ENCODE measurements at places on chromosomes 1 and 21.

- peaks cover 28% of the 10 kb centered on the region for H3K27me3 ChIP-seq
- H3K4me1 ChIP-seq = peaks cover 4% of the 10 kb centered on the region
- no peak for DNase-seq
- no peak overlapping the region for H3K27ac ChIP-seq
- H3K36me3 ChIP-seq = no peaks in the 10 kb centered on the region
Observed at GRCh38 chr1:119878171-119878570, 18.1 kb downstream of the ADAM30 start.

DNA sequence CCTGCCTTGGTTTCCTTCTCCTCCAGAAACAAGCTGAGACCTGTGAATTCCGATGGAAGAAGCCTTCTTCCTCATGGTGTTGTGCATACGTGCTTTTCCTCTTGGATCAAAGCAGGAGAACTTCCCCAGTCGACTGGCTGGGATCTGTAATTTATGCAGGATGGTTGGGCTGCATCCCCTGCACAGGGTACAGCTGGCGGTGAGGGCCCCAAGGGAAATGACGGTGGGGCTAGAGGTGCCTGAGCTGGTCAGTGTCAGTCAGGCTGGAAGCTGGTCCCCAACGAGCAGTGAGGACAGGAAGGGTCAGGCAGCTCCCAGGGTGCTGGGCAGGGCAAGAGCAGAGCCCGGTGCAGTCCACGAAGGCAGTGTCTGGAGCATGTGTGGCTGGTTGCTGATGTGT is 106.7 kb downstream of the CNIH3 start:
- peaks cover 7% of the 10 kb centered on the region for H3K27me3 ChIP-seq
- DNase-seq = no peak
- H3K36me3 ChIP-seq = no peaks in the 10 kb centered on the region
- H3K4me3 ChIP-seq = no peak overlapping the region
- H3K4me1 ChIP-seq = peaks cover 17% of the 10 kb centered on the region

DNA sequence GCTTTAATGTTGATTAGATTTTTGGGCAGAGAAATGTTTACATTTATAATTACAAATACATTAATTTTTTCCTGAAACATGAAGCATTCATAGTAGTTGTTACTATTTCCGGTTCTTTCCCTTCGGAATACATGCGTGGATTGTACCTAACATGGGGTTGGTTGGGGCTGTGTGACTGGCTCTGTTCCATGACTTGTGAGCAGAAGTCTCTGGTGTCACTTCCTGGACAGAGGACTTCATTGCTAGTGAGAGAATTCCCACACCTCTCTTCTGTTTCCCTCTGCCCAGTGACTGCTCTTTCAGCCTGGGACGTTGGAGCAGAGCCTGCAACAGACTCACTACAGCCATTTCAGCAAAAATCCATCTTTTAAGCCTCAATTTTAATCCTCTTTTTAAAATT is 231.4 kb downstream of the GRIK1 start:
- H3K36me3 ChIP-seq = no peaks in the 10 kb centered on the region
- H3K4me3 ChIP-seq = no peak overlapping the region
- DNase-seq = no peak
- H3K27ac ChIP-seq = no peak overlapping the region
- H3K27me3 ChIP-seq = peaks cover 4% of the 10 kb centered on the region
- no peaks in the 10 kb centered on the region for H3K4me1 ChIP-seq

DNA sequence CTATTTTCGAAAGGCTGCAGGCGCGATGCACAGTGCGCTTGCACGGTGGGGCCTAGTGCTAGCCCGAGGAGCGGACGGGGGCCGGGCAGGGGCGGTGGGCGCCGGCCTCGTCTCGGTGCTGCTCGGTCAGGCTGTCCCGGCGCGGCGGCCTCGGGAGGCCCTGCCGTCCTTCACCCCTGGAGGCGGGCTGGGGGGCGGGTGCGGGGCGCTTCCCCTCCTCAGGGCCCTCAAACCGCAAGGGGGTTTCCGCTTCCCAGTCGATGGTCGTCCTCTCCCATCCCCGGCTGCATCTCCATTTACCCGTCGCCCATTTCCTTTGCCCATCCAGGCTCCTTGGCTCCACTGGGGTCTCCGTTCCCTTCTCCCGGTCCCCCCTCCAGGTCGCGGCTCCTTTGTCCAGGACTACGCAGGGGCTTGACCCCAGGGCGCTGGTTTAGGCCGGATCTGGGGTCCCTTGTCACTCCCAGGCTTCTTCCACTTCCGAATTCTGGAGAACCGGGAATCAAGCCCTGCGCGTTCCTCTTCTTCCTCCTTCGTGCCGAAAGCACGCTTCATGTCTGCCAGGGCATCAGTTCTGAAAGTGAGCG is 196.3 kb upstream of the LMO4 start:
- no peaks in the 10 kb centered on the region for H3K36me3 ChIP-seq
- peaks cover 29% of the 10 kb centered on the region for H3K27me3 ChIP-seq

- no peaks in the 10 kb centered on the region for H3K36me3 ChIP-seq
- no peaks in the 10 kb centered on the region for H3K4me1 ChIP-seq
- no peaks in the 10 kb centered on the region for H3K27me3 ChIP-seq
- no peak overlapping the region for H3K4me3 ChIP-seq
- H3K27ac ChIP-seq = no peak overlapping the region
Observed at GRCh38 chr1:101898137-101898536, 98.6 kb downstream of the OLFM3 start.

- H3K36me3 ChIP-seq = no peaks in the 10 kb centered on the region
- no peak for DNase-seq
- no peak overlapping the region for H3K4me3 ChIP-seq
- peaks cover 34% of the 10 kb centered on the region for H3K4me1 ChIP-seq
Observed at GRCh38 chr1:200862713-200863415, 9.9 kb upstream of the GPR25 start.

- H3K27me3 ChIP-seq = no peaks in the 10 kb centered on the region
- no peak for DNase-seq
- H3K27ac ChIP-seq = no peak overlapping the region
Observed at GRCh38 chr1:219472596-219472995, 140.3 kb downstream of the ZC3H11B start.
